ENCODE measurements at places on chromosomes 7 and 10.

DNA sequence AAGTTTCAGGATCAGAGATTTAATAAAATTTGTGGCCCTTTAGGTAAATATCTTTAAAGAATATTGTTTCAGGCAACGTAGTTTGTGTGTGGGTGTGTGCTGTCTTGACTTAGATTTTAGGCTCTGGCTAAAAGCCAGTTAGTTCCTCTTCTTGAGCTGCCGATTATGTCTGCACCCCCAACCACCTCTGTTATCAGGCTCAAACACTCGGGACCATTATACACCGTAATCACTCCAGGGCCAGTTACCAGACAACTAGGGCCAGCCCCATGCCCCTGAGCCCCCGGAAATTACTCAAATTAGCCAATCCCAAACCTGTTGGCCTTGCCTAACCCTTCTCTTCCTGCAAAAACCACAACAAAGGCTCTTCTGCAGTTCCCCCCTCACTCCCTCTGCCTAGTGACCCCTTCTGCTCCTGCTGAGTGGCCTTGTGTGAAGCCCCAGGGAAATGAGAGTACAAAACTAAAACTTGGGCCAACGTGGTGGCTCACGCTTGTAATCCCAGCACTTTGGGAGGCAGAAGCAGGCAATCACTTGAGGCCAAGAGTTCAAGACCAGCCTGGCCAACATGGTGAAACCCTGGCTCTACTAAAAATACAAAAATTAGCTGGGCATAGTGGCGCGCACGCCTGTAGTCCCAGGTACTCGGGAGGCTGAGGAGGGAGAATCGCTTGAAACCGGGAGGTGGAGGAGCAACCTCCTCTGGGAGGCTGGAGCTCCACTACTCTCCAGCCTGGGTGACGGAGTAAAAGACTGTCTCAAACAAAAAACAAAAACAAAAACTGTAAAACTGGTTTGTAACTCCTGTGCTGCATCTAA is 9.2 kb upstream of the HNRNPF start:
- DNase-seq: no peak

- no peak for DNase-seq
Observed at GRCh38 chr7:7212612-7213011, 30.3 kb downstream of the C1GALT1 start.

GRCh38 chr10:58950618-58951017 is 225.8 kb upstream of the PHYHIPL start:
- no peak for DNase-seq

DNA sequence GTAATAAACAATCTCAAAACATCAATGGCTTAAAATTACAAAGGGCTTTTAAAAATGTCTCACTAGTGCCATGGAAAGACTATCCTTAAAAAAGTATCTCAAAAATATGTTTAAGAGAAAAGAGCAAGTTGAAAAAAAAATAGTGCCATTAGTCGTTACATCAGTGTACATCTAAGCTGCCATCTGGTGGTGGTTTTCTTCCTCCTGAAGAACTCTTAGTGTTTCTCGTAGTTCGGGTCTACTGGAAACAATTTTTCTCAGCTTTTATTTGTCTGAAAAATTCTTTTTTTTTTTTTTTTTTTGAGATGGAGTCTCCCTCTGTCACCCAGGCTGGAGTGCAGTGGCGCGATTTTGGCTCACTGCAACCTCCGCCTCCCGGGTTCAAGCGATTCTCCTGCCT is 5.9 kb upstream of the GARIN1A start:
- DNase-seq: no peak

DNA sequence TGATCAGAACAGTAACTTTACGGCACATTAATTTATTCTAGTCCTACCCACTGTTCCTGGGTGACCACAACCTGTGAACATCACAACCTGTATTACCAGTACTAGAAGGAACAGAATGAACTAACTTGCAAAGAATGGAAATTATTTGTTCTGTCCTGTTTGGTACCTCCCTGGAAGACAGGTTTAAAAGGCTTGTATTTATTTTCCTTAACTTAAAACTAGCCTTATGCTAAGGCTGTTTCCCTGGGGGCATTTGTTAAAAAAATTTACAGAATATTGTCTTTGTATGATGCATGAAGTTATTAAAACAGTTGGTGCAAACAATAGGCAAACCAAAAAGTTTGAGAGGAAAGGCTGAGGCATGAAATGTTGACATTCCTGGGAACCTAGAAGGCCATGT is 132.7 kb downstream of the DNAJC1 start:
- no peak for DNase-seq

- DNase-seq: no peak
Observed at GRCh38 chr10:77027141-77027540, 610.5 kb downstream of the KCNMA1 start.

DNA sequence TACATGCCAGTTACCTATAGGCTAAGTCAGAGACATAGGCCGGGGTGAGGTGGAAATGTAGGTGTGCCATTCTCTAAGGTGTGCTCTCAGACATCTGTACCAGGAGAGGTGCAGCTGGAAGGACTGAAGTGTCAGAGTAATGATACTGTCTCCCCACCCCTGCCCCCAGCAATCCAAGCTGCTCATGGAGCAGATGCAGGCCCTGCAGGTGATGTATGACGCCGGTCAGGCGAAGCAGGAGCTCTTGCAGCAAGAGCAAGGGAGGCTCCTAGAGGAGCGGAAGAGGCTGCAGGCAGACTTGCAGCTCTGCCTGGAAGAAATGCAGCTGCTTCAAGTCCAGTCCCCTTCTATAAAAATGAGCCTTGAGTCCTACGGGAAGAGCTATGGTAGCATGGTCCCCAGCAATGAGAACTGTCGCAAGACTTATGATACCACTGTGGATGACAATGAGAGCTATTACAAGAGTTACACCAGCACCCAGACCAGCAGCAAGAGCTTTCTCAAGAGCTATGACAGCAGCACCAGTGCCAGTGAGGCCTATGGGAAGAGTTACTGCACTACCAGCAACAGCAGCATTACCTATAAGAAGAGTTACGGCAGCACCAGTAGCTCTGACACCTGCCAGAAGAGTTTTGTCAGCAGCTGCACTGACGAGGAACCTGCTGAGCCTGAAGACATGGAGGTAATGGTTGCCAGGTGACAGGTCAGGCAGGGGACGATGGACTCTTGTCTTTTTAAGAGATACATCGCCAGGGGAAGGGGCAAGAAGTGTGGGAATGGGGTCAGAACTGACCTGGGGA is 18.4 kb upstream of the FLNC start:
- DNase-seq: no peak
